ENCODE measurements at places on chromosomes 4 and X.

DNA sequence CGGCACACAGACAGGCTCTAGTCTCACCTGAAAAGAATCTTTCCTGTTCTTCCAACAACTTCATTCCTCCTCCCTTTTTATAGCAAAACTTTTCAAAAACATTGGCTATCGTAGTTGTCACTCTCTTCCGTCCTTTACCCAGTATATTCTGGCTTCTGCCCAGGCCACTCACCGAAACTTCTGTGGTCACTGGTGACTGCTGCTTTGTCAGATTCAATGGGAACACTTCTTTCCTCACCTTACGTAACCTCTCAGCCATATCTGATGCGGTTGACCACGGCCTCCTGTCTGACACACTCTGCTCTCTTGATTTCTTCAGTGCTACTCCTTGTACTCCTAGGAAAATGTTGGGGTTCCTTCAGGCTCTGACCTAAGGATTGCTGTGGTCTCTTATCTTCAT is 9.2 kb upstream of the RNF150 start:
- no peak for DNase-seq

- no peak for DNase-seq
Observed at GRCh38 chr4:72424006-72424405, 145.0 kb downstream of the ADAMTS3 start.

DNA sequence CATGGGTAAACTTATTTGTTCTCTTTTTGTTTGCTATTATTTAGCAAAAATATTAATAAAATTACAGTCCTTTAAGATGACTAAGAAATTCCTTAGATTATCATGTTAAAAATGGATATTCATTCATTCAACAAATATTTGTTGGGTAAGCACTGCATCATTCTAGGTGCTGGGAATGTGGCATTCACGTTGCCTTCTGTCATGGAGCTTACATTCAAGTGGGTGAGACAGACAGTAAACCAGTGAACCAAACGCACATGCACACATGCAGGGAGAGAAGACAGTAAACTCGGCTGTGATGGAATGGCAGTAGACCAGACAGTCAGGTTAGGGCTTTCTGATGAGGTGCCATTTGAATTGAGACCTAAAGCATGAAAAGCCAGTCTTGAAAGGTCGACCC is 91.8 kb downstream of the STOX2 start:
- DNase-seq: no peak

- no peak for DNase-seq
Observed at GRCh38 chrX:8274170-8274569, 103.1 kb upstream of the VCX2 start.

DNA sequence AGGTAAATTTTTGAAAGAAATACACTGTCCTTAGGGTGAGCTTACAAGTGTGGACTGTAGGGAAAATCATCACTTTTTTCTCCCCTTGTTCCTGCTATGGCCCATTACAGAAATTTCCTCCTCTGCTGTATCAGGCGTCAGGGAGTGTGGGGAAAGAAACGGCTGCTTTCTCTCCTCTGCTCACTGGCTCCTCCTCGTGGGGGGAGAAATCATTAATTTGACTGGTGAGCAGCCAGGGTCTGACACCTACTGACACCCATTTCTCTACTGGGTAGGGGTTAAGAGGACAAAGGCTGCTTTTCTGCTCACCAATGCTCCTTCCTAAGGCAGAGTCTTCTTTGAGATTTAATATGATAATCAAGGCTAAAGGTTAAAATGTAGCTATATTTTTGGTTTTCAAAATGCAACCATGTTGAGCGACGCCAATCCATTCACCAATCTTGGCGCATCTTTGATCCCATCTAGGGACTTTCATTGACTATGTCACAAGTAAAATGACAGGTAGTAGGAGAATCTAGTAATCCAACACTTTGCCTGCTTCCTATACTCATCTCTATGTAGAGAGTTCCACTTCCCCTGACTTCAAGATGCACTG is 25.1 kb downstream of the SETD7 start:
- peak; percentile 88 for DNase-seq

GRCh38 chr4:60500810-60501209 is 699.3 kb upstream of the ADGRL3 start:
- peak; percentile 52 for DNase-seq

DNA sequence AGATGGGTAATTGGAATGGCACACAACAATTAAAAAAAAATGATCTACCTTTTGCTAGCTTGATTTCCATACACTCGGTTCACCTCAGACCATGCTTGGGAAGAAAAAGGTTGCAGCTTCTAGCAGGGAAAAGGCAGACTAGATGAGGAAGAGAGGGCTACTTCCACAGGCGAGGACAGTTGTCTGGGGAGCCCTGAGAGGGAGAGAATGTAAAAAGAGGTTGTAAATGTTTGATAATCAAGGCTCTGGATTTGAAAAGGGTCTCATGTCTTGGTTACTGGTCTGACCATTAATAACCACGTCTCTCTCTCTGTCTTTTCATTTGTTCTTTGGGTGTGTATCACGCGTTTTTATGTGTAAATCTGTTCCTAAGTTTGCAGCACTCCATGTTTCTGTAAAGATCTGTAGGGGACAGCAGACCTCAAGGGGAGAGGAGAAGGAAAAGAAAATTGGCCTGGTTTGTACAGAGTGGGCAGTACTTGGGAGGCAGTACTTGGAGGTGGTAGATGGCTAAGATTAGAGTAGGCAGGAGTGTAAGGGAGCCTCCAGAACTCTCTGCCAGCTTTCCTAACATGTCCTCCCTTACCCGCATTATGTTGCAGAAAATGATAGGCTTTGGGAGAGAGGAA is 750 bp downstream of the ARMCX5 start:
- DNase-seq: peak; percentile 0
